DMS79 treated with DMSO at 0.1 percent for 48 hours (cell line): ENCODE measurements at places on chromosomes 4 and X.

- DNase-seq = no peak
Observed at GRCh38 chr4:26281881-26282280, 38.9 kb upstream of the RBPJ start.

- peak; percentile 89 for DNase-seq
Observed at GRCh38 chr4:87005690-87006425, 71.0 kb downstream of the AFF1 start.

DNA sequence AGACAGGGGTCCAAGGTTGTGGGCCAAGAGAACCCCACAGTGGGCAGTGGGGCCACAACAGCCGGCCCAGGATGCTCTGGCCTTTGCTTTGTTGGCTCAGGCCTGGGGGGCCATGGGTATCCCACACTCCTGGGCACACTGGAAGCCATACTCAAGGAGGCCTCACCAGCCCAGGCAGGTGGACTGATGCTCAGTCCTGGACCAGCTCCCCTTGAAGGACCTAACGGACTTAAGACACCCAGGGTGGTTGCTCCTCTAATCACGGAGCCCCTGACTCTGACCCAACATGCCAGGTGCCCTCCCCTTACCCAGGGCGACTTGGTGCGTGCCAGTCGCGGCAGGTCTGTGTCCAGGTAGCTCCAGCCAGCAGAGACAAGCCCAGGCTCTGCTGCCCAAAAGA is 50.8 kb downstream of the ZFYVE28 start:
- DNase-seq = no peak

DNA sequence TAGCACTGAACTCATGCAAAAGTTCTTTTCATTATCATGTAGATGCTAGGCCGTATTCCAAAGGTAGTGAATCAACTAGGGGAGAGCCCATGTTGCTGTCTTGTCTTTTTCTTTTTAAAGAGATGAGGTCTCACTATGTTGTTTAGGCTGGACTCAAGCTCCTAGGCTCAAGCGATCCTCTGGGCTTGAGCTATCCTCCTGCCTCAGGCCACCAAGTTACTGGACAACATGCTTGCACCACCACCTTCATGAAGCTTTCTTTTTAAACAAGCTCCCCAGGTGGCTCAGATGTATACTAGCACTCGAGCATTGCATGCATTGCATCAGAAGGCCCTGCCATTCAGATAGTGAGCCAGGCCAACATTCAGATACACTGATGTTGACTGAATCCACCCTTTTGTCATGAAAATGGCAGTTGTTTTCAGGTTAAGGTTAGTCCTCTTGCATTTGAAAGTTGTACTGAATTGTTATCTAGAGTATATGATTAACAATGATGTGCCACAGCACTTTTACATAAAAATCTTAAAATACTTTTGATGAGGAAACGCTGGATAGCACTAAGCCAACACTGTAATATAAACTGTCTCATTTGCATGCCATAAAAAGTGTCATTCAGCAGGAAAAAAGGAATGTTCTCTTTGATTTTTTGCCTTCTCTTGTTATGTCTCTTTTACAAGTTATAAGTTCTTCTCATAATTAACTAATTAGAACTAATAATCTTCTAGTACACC is 76.7 kb downstream of the FNIP2 start:
- no peak for DNase-seq

DNA sequence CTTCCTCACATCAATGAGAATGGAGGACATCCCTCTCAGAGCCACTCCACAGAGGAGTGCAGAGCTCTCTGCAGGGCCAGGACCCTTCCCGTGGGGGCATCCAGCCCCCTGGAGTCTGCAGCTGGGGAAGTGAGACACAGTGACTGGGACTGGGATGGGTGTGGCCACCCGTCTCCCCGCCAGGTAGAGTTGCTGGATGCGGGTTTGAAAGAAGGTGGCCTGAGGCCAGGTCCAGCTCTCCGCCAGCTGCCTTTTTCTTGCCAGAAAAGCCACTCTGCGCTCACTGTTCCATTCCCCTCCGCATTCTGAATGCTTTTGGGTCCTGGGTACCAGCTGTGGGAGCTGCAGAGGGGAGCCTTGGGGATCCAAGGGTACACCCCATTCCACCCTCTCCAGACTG is 82.6 kb downstream of the ABLIM2 start:
- peak; percentile 5 for DNase-seq

DNA sequence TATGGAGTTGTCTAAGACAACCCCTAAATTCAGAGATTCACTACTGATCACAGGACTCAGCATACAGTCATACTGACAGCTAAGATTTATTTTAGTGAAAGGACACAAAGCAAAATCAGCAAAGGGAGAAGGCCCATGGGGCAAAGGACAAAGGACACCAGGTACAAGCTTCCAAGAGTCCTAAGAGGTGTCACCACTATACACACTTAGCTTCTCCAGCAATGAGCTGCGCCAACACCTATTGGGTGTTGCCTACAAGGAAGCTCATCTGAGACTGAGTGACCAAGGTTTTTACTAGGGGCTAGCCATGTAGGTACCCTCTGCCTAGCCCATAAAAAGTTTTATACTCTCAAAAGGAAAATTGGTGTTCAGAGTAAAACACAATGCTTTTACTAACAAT is 55.4 kb upstream of the PABPC1L2A start:
- DNase-seq = no peak

DNA sequence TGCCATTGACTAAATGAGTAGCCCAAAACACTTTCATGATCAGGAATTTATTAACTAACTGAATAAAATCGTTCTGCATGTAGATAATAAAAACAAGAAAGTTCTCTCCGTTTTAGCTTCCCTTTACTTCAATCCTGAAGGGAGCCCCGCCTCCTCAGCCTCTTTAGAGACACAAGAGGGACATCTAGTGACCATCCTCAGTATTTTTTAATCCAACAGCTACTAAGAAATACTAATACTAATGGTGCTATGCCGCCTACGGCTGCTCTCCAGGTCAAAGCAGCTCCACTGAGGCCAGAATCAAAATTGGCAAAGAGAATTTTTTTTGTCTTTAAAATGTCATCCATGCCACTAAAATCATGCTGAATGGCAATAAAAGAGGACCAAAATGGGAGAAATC is 3.2 kb upstream of the PCDH19 start:
- no peak for DNase-seq

DNA sequence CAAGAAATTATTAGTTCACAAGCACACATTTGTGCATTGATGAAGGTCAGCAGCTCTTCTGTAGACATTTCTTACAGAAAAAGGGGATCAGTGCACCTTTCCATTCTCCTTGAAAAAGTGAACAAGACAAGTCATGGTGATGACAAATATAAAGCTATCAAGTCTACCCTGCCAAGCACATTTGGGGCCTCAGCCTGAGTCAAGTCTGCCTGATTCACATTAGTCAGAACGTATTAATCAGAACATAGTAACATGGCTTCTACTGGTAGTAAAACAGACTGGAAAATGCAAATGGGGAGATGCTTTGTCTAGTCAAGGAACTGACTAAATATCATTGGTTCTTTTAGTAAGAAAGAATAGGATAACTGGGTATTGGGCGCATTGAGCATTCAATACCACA is 2305.1 kb downstream of the PCDH7 start:
- DNase-seq = no peak

DNA sequence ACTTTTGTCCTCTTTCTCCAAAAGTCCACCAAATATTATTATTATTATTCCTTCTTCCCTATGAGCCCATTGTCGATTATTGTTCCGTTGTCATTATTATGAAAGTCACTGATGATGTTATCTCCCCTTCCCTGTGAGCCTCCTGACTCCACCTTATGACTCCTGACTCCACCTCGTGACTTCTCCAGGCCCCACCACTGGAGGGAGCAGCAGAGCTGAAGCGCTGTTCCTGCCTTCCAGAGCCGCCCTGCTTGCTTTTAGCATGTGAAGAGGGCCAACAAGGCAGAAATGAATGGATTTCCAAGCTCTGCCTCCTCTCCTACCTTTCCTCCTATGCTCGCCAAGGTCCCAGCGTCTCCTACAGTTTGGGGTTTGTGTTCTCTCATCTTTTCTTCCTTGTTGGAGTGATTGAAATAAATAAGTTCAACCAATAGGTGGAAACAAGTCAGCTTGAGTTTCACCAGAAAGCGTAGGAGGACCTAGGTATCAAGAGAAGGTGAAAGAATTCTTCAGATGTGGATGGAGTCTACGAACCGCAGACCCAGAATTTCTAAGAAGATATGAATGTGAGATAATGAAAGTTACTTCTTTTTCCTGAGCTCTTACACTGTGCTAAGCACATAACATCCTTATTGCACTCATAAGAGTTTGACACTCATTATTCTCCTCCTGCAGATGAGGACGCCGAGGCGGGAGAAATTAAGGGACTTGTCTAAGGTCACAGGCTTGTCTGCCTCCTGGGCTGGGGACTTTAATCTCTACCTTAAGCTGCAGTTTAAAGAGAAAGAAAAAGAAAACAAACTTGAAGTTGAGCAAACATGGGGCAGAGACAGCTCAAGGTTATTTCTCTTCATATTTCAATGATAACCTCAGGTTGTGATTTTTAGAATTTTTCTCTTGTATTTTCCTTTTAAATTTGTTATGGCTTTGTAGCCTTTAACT is 26.1 kb downstream of the IGSF1 start:
- no peak for DNase-seq

GRCh38 chr4:55561889-55562288 is 15.2 kb upstream of the CLOCK start:
- no peak for DNase-seq

GRCh38 chr4:151921386-151921785 is 160.6 kb upstream of the GATB start:
- DNase-seq = no peak

GRCh38 chr4:164483711-164484110 is 270.2 kb upstream of the SMIM31 start:
- DNase-seq = no peak

GRCh38 chr4:179631321-179631720 is 2189.1 kb upstream of the AGA start:
- no peak for DNase-seq

DNA sequence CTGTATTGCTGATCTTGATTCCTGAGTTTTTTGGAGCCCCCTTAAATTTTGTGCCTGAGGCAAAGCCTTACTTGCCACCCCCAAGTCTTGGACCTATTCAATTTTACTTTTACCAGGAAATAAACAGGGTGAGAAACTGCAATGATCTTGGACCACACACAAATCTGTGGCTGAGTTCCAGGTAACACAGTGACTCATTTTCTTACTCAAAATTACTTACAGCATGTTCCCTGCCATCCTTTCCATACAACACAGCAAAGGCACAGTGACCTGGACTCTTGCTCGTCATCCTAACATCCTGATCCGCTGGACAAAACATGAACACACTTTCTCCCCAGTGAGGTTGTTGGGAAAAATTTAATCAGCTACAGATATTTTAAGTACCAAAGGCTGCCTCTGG is 60.7 kb upstream of the S100G start:
- no peak for DNase-seq

DNA sequence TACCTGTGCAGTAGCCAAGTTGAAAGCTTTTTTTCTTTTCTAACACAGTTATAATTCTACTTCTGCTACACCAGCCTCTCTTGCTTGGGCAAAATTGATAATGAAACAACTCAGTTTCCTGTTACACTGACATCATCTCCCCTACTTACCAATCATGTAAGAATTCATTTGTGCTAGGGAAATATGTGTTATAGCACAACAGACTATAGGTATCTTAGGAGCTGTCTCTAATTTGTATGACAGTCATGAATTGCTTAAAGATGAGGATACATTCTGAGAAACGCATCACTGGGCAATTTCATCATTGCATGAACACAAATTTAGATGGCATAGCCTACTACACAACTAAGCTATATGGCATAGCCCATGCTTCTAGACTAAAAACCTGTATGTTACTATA is 246.3 kb upstream of the ANKRD50 start:
- DNase-seq = no peak
